NCI-H446 (cell line): ENCODE measurements at places on chromosomes 5 and 9.

- no peak for DNase-seq
These were observed 33.8 kb upstream of the FYB1 start for GRCh38 chr5:39253196-39253595.

GRCh38 chr5:54215233-54215736, 95.1 kb downstream of the ARL15 start:
- DNase-seq, result no peak

DNA sequence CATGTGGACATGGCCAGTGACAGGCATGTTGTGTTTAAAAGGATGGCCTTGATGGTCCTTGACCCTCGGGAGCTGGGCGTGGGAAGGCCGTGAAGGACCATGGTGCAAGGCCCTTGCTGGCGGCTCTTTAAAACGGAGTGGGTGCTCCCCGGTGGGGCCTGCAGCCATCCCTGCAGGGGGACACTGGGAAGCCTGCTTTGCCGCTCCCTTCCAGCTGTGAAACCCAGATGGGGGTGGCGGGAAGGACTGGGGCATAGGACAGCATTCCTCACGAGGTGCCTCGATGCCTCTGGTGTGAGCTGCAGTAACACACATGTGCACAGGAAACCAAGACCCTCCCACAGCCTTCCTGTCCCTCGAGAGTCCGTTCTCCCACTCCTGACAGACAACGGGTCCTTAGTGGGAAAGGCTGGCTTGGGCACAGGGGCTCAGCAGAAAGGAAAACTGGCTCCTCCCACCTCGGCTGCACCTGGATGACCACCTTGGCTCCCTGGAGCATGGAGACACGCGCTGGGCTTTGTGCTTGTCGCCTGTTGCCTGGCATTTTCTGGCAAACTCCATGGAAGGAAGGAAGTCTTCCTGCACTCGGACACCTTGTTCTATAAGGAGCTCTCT, 30.3 kb upstream of the IRX4 start:
- DNase-seq, result no peak

DNA sequence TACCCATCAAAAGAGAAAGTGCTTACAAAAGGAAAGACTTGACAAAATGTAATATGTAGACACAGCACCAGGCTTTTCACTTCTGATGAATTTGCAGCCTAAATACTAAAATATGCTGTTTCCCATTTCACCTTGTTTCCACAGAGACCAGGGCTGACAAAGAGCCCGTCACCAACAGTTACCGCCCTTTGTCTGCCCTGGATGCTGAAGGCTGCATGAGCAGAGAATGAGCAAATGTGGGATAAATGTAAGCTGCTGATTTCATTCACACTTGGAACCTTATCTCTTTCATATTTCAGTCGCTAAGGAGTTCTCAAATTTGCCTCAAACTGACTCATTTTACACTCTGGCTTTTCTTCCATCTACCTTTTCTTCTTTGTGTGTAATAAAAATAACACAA, 213.9 kb downstream of the TMEM167A start:
- DNase-seq, result no peak

- DNase-seq, result no peak
These were observed 183.7 kb downstream of the ZNF462 start for GRCh38 chr9:107046692-107047091.

- no peak for DNase-seq
These were observed 211.6 kb upstream of the PANK3 start for GRCh38 chr5:168790671-168791250.

DNA sequence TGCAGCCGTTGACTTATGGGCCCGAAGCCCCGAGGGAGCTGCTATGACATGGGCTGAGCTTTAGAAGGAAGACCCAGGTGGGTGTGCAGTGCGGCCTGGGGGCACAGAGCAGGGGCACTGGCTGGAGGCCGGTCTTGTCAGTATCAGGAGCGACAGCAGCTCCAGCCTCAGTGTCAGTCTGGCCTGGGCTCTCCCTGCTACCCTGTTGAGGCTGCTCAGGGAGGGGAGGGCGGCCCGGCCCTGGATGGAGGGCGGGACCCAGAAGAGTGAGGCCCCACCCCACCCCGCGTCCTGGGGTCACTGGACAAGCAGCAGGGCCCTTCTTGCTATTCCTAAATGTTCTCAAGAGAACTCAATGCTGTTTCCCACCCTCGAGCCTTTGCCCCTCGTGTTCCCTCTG, 18.0 kb downstream of the GFI1B start:
- no peak for DNase-seq

- DNase-seq, result no peak
These were observed 216.2 kb downstream of the PTPRD start for GRCh38 chr9:10396615-10397014.

DNA sequence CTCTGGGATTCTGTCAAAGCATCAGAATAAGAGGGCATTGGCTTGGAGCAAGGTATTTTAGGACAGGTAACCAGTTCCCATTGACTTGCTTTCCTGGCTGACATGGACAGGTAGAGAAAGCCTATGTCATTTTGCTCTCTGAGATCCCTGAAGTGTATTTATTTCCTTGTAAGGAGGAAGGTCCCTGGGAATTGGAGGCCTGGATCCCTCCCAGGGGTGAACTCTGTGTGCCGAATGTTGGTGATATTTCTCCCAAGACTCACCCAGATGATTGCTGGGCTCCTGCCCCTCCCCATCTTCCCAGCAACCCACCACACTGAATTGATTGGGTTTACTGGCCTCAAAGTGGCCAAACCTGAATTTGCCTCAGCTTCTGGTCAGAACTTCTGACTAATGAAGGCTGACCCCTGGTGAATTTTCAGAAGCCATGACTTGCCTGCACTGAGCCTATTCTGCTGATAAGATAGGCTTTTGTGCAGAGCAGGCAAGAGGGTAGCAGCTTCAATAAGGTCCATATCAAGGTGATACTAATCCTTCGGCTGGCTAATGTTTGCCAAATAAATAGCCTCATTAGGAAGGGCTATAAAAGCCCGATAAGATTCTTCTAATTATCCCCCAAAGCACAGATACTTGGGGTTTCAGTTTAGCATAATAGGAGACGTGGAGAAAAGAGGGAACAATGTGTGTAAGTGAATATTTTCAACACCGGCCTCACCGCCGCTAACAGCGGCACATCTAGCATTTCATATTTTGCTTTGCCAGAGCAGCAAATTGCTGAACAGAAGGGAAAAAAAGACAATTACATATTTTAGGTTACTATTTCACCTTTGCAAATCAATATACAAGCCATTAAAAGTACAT, 152.9 kb upstream of the PITX1 start:
- DNase-seq, result no peak

GRCh38 chr5:78458843-78459242, 98.4 kb downstream of the SCAMP1 start:
- DNase-seq, result no peak

GRCh38 chr5:92418341-92418740, 1035.2 kb upstream of the ARRDC3 start:
- DNase-seq, result no peak

DNA sequence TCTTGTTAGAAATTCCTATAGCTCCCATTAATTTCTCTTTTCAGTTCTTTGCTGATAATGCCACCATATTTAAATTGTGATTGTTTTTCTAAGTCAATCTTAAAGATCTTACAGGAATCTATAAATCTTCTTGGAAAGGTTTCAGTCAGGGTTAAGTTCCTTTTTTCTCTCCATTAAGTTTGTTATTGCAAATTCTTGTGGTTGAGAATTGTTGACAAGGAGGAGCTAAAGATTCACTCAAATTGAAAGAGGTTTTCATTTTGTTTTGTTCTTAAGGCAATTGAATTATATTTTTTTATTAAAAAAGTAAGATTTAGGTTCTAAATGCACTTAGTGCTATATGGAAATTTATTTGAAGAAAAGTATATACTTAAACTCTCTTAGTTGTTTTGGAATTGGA, 213.4 kb downstream of the PRR16 start:
- DNase-seq, result no peak

GRCh38 chr9:38195737-38196161, 126.7 kb upstream of the SHB start:
- DNase-seq, result no peak

DNA sequence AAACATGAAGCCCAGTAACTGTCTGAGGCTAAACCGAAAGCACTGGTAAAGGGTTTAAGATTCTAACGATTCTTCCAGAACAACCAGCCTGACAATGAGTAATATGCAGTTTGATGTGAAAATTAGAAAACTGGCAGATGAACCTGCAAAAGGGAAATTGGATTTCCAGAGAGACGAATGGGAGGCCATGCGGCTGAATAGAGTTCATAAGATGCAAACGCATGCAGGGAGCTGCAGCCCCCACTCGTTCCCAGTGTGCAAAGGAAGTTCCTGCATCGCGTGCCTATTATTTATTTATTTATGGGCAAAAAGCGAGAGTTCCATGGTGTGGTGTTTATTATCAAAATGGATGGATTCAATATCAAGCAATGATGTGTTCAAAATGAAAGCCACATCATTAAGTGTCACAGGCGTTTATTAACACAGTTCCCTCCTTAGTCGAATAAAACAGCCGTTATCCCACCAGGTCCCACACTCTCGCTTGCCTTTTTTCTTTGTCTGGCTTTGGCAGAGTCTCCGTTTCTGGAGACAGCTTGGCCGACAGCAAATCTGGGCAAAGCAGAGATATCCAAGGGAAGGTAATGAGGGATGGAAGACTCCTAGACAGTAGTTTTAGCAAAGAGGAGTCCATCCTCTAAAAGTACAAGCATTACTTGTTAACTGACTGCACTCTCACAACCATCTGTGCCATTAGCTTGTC, 451.4 kb downstream of the KDM4C start:
- no peak for DNase-seq

DNA sequence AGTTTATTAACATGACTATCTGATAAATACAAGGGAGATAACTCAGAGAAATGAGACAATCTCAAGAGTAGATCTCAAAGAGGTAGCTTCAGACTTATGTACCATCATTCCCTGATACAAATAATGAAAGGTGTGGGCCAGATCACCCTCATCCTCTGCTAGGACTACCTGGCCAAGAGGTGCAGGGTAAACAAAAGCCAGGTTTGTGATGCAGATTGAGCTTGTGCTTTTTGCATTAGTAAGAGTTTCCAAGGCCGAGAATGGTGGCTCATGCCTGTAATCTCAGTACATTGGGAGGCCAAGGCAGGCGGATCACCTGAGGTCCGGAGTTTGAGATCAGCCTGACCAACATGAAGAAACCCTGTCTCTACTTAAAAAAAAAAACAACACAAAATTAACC, 8.9 kb upstream of the SPIN1 start:
- DNase-seq, result no peak

GRCh38 chr5:36658038-36658756, 51.8 kb downstream of the SLC1A3 start:
- DNase-seq, result no peak

- no peak for DNase-seq
These were observed 577.5 kb upstream of the WWC1 start for GRCh38 chr5:167713896-167714295.

GRCh38 chr9:94110821-94111252, 26.6 kb downstream of the PTPDC1 start:
- DNase-seq, result no peak

- no peak for DNase-seq
These were observed 182.7 kb downstream of the TAF11L14 start for GRCh38 chr5:17816944-17817343.

DNA sequence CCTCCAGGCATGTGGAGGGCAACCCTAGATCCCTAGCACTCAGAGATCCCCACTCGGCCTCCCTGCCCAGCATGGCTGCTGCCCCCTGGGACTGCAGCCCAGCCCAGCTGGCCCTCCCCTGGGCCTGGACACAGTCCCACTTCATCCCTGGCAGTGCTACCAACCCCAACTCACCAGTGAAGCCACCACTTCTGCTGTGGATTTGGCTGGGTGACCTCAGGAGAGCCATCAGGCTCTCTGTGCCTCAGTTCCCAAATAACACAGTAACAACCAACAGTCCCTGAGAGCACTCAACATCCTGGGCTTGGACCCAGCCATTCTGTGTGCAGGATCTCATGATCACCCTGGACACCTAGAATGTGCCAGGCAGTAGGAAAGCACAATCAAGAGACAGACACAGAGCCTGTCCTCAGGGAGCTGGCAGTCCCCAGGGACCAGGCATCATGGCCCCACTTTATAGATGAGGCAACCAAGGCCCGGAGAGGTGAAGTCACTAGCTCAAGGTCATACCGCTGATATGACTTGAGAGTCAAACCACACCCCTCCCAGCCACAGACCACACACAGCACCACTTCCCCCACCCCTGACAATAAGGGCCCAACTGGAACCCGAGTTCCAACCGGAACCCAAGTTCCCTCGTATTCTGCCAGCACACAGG, 4.7 kb upstream of the PSMB7 start:
- no peak for DNase-seq

- no peak for DNase-seq
These were observed 86.6 kb upstream of the SLC25A48 start for GRCh38 chr5:135747824-135748223.

DNA sequence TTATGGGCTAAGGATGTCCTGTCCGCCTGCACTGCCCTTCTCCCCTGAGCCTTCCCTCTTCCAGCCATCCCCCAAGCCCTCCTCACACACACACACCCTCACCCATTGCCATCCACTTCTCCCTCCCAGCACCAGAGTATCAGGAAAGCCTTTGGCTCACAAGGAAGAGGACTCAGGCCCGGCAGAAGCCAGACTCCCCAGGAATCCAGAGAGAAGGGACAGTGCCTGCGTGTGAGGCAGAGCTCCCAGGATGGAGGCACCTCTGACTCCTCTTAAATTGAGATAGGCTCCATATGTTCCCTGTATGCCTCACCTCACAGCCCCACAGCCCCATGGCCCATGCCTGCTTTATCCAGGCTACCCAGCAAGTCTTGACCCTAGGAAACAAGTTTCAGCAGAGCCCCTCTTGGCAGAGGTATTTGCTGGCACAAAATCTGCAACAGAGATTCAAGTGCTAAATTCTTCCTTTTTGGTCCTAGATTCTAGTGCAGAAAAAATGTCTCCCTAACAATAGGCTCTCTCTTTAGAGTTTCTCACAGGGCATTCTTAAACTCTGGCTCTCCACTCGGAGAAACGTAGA, 761 bp downstream of the IL17B start:
- no peak for DNase-seq

DNA sequence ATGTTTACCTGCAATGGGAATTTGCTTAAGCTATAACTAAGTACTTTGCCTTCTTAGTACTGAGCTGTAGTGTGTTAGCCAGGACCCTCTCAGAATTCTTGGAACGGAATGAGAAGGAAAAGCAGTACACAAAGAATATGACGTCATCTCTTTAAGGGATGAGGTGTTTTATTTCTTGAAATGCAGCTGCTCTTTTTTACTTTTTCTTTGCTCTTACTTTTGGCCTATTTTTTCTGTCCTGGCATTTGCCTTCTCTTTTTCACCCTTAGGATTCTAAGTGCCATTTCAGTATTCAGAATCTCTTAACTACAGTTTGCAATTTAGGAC, 10.1 kb downstream of the KIF2A start:
- no peak for DNase-seq
